Stimulated activated CD4-positive, alpha-beta T cell treated with anti-CD3 and anti-CD28 coated beads, Interleukin-15, amount 100 ng/mL, for 24 hours (primary cell): ENCODE measurements at places on chromosomes 6 and 20.

DNA sequence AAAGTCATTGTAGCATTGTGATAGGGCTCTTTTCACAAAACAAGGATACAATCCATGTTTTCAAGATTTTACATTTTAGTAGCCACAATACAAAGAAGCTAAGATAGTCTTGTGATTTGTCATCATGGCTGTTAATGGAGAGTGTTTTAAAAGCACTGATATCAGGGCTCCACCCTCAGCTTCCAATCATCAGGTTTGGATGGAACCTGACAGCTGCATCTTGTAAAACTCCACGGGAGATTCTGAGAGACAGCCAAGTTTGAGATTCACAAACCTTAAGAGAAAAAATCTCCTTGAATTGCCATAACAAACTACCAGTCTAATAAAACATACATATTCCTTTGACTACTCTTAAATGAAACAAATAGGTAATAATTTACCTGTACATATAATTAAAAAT, 280.2 kb downstream of the ESR1 start:
- no peak for DNase-seq

DNA sequence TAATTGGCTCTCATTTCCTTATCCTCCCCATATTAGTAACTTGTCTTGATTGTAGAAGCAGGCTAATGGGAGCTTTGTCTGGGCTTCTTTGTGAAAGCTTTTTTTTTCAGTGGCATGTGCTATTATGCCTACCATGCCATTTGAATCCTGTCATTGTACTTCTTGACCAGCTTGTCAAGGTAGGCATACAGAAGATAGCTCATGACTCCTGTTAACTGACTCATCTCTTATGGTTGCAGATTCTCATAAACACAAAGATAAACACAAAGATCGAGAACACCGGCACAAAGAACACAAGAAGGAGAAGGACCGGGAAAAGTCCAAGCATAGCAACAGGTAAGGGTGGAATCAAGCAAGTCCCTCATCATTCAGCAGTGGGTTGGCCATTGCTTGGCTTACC, 32.5 kb downstream of the TOP1 start:
- no peak for DNase-seq

GRCh38 chr6:17331238-17331637, 50.1 kb downstream of the RBM24 start:
- no peak for DNase-seq

- no peak for DNase-seq
These were observed 123.7 kb upstream of the FOXQ1 start for GRCh38 chr6:1188199-1188598.

GRCh38 chr20:24909086-24909780, 39.8 kb upstream of the CST7 start:
- no peak for DNase-seq

GRCh38 chr6:64128301-64129024, 492.9 kb downstream of the PHF3 start:
- no peak for DNase-seq

DNA sequence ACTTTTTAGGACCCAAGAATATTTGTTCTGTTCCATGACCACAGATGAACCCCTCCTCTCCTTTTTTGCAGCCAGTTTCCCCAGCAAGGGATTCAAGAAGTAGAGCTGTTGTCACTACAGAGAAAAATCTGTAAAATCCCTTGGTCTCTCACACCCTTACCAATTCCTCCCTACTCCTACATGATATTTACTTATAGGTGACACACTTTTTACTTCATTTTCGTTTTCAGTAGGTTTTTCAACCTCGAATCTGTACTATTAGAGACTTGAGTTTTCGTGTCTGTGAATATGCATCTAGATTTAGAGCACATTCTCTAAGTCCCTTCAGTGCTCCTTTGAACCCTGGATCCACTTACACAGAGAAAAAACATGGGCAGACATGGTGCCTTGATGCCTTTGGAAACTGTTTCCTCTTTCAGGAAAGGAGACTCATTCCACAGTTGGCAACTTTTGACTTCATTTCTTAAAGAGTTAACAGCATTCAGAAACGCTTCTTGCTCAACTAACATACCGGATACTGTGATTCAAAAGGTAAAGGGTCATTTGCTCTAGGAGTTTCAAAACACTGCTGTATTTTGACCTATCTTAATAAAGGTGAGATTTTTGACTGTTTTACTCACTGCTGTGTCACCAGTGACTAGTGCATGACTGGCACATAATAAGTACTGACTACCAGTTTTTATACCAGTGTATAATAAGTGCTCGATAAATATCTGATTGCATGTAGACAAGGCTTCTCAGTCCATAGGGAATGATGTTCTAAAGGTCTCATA, 50.6 kb downstream of the LAMA4 start:
- no peak for DNase-seq

GRCh38 chr20:40778894-40779496, 90.0 kb upstream of the MAFB start:
- DNase-seq = no peak

DNA sequence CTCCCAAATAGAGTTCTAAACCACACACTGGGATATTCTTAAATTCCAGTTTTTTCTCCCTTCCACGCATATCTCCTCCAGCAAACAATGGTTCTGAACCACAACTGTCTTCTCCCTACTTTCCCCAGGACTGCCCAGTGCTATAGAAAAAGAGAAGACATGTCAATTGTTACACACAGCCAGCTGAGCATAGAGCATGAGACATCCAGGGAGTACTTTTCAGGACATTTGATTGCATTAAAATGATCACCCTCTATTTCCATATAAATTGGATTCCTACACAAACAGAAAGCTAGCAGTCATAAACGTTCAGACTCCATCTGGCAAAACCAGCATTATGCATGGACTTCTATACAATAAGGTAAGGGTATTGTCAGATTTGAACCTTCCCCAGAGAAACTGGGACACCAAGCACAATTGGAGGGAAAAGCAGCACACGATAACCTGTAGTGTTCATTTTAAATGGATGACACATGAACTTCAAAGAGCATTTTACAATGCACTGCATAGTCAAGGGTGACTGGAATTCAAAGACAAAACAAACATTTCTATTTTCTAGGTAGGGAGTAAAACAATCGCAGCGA, 93.1 kb upstream of the HEY2 start:
- DNase-seq = no peak

DNA sequence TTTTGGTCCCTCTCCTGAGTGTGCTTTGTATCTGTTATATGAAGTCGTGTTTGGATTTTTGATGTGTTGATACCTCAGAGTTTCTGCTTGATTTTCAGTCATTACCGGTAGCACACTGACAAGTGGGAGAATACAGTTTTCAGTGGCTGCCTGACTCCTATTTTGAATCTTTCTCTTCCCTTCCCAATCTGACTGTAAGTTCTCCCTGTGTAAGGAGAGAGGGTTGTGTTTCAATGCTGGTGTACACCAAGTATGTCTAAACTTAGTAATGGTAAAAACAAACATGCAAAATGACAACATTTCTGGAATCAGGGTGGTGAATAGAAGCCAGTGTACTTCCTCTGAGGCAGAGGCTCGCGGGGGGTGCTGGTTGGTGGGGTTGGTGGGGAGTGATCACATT, 103.4 kb downstream of the HIVEP1 start:
- no peak for DNase-seq

- no peak for DNase-seq
These were observed 29.1 kb upstream of the FBXL4 start for GRCh38 chr6:98976674-98977385.

- DNase-seq = peak; percentile 58
These were observed 7.3 kb upstream of the YTHDF1 start for GRCh38 chr20:63223121-63223825.

DNA sequence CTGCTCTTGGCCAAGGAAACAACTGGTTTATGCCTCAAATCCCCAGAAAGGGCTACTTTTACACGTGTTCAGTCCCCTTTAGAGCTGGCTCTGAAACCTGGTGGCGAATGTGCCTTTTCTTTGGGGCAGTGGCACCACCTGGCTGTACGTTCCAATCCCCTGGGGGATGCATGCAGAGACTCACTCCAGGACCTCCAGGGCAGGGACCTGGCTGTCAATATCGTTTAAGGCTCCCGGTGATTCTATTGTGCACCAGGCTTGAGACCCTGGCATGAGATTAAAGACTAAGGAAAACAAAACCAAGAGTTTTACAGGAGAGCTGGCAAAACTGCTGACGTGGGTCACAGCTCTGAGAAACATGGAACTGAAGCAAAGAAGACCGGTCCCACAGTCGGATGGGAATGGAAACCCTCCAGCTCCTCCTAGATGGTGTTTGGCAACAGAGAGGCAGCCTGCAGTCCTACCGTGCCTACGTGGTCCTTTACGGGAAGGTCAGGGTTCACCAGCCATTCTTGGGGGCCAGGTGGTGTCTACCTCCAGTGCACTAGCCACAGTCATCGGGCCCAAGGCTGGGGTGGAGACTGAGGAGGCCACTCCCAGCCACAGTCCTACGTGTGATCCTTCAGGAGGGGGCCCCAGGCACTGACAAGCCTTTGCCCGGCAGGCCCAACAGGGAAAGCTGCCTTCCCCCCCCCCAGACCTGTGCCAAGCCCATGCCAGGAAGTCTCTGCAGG, 203.3 kb upstream of the CST7 start:
- no peak for DNase-seq

GRCh38 chr6:18990059-18990978, 603.2 kb downstream of the RNF144B start:
- DNase-seq = peak; percentile 59

DNA sequence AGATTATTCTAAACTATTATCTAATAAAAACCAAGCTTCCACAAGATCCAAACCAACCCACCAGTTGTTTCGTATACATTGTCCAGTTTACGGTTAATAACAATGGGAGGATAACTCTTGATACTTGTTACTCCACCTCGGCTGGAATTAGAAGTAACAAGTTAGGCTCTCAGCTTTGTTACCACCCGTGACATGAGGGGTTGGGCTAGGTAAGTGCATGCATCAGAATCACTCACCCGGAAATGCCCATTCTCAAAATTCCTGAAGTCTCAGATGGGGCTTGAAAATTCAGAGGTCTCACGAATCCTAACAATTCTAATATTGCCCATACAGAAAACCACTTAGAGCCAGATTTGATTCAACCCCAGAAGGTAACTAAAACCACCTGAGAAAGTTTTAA, 27.0 kb upstream of the SERPINB1 start:
- DNase-seq = no peak

- no peak for DNase-seq
These were observed 65.7 kb downstream of the HTR1B start for GRCh38 chr6:77397561-77397960.

- peak; percentile 27 for DNase-seq
These were observed 19.1 kb upstream of the ARMC12 start for GRCh38 chr6:35717449-35718374.

DNA sequence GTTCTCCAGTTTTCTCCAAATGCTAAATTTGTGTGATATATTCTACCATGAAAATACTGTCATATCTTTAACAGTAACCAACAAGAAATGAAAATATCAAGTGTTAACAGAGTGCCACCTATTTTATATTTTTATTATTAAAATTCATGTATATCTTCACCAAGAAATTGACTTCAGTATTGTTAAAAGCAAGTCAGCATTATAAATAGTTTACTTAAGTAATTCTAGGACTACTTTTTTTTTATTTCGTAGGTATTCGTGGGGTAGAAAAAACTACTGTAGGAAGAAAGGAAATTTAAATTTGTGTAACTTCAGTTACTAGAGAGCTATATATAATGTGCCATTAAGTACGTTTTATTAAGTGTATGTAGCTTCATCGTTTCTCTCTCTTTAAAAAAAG, 6.3 kb upstream of the MAN1A1 start:
- no peak for DNase-seq
